ENCODE measurements at places on chromosomes 16 and 17.

- no peak for DNase-seq
Measured at GRCh38 chr16:8380311-8380710, 210.0 kb downstream of the TMEM114 start.

GRCh38 chr16:14545346-14545884 is 84.6 kb downstream of the PARN start:
- no peak for DNase-seq

DNA sequence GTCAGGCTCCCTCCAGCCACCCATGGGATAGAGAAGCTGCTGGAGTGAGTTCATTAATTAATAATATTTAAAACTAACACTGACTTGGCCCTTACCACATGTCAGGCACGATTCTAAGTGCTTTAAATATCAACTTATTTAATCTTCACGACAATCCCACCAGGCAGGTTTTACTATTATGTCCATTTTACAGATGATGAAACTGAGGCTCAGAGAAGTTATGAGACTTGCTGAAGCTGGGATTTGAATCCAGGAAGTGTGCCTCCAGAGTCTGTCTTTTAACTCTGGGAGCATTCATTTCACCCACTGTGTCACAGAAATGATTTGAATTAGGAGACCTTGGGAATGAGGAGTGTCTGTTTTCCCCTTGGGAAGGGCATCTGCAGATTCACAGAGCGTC is 8.8 kb downstream of the SPNS3 start:
- no peak for DNase-seq

DNA sequence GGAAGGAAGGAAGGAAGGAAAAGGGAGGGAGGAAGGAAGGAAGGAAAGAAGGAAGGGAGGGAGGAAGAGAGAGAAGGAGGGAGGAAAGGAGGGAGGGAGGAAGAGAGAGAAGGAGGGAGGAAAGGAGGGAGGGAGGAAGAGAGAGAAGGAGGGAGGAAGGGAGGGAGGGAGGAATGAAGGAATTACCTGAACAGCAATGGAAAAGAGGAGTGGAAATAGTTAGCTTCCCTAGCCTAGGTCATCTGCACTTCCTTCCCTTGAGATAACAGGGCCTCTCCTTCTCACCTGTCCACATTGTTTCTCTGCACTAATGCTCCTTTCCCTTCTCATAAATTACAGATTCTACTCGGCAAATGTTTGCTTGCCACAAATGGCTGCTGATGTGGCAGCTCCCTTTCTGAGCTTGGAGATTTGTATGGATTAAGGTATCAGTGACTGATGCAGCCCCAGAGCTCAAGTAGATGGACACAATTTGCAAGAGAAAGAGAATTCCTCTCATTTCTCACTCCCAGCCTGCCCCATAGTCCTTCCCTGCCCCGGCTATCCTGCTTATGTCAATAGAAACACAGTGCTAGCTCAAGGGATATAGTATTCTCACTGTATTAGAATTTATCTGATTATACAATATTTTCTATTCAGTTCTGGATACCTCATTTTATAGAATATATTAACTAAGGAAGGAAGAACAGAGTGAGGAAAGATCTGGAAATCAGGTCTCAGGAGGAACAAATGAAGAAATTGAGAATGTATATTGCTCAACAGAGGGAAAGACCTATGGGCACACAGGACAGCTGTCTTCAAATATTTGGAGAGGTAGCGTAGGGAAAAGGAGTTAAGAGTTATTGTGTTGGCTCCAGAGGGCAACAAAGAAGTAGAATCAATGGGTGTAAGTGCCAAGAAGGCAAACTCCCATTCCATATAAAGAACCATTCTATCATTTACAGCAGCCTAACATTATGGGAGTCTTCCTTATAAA is 14.6 kb downstream of the HOXB1 start:
- DNase-seq = no peak

DNA sequence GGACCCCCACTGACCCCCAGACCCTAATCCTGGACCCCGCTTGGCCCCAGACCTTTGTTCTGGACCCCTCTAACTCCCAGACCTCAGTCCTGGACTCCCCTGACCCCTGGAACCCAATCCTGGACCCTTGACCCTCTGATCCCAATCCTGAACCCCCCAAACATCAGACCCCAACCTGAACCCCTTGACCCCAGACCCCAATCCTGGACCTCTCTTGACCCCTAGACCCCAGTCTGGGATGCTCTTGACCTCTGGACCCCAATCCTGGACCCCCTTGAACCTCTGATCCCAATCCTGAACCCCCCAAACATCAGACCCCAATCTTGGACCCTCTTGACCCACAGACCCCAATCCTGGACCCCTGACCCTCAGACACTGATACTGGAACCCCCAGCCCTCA is 13.5 kb upstream of the P2RX1 start:
- no peak for DNase-seq

GRCh38 chr17:46046957-46047356 is 47.9 kb downstream of the STH start:
- no peak for DNase-seq

GRCh38 chr16:68083861-68084503 is 1.2 kb upstream of the NFATC3 start:
- no peak for DNase-seq

GRCh38 chr17:58308173-58308984 is 20.2 kb downstream of the TSPOAP1 start:
- peak; percentile 35 for DNase-seq

- no peak for DNase-seq
Measured at GRCh38 chr16:6131526-6132050, 1034.0 kb upstream of the EEF2KMT start.

DNA sequence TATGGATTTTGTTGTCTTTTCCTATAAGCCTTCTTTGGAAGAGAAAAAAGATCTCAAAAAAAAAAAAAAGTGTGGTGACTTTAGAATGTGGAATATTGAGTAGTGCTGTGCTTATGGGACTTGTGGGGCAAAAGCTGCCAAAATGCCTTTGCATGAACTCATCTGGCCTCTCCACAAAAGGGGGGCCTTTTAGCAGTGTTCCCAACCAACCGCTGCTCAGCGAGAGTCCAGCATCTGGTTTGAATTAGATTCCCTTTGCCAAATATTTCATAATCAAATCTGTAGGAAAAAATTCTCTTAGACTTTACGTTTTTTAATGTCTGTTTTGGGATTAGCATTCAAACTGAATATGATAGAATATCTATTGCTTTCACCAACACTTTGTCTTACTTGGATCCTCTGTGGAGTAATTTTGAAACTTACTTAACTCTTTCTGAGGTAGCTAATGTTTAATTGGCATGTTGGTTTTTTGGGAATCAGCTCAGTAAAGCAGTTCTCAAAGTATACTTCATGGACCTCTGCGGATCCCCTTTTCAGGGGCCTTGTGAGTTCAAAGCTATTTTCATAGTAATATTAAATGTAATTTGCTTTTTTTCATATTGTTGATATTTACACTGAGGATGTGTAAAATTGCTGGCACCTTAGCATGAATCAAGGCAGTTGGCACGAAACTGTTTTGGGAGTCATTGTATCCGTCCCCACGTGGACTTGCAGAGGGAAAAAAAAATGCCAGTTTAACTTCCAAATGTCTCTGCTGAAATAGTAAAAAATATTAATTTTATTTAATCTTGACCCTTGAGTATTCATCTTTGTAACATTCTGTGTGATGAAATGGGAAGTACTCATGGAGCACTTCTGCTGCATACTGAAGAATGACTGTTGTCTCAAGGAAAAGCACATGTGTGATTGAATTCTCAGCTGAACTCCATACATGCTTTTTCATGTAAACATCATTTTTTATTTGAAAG is 34.7 kb upstream of the VPS4A start:
- no peak for DNase-seq

DNA sequence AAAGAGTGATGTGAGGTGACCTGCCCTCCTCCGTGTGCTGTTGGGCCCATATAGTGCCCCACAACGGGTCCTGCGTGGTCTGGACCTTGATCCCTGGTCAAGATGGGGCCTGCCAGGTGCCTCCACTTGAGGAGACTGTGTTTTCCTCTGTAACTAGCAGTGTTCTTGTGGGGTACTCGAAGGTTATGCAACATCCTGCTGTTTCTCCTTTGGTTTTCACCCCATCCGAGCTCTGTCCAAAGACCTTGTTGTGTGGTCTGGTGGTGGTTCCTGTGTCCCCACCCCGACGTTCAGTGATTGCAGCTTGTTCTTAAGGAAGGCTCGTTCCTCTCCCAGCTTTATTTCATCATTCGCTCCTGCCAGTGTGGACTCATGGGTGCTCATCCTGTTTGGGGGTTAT is 38.7 kb upstream of the ZNF750 start:
- no peak for DNase-seq

- peak; percentile 42 for DNase-seq
Measured at GRCh38 chr17:44878627-44879221, 20.5 kb downstream of the EFTUD2 start.

DNA sequence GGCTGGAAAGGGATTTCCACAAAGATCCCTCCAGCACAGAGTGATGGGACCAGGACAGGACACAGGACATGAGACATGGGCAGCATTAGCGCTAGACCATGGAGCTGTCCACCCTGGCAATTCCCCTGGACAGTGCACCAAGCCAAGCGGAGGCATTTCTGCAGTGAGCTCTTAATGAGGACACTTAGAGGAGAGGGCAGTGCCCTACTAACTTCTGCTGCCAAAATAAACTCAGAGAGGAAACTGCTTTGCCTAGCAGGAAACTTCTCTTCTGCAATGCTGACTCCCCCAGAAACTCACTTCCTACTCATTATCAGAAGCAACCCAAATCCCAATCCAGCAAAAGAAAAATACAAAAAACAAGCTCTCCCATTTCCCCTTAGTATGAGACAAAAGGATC is 119.2 kb downstream of the HS3ST2 start:
- no peak for DNase-seq

GRCh38 chr17:74545843-74546230 is at the start of gene CD300C:
Gene CD300C, minus strand, starts transcription at chr17:74546115. Its CDS starts 333 bp downstream, at chr17:74545782.
- no peak for DNase-seq

GRCh38 chr17:50816271-50816670 is 19.1 kb upstream of the WFIKKN2 start:
- no peak for DNase-seq

DNA sequence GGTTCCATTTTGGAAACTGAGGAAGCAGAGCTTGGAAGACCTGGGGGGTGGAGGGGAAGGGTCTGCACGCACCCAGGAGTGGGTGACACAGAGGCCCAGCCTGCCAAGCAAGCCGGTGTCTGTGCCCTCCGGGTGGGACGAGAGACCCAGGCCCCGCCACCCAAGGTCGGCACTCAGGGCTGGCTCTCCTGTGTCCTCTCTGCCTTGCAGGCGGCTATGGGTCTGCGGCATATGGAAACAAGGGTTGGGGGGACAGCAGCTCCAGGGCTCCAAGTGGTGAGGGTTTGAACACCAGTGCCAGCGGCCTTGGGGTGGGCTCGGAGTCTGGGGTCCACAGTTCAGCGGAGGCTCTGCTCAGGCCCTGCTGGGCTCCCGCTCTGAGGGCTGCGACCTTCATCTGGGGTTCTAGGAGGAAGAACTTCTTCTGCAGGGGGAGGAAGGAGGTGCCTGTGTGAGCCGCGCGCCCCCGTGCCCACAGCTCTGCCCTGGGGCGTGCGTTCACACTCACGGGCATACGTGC is 4.6 kb upstream of the CD7 start:
- no peak for DNase-seq

- DNase-seq = no peak
Measured at GRCh38 chr16:89219365-89219764, 1.9 kb downstream of the ZNF778 start.

DNA sequence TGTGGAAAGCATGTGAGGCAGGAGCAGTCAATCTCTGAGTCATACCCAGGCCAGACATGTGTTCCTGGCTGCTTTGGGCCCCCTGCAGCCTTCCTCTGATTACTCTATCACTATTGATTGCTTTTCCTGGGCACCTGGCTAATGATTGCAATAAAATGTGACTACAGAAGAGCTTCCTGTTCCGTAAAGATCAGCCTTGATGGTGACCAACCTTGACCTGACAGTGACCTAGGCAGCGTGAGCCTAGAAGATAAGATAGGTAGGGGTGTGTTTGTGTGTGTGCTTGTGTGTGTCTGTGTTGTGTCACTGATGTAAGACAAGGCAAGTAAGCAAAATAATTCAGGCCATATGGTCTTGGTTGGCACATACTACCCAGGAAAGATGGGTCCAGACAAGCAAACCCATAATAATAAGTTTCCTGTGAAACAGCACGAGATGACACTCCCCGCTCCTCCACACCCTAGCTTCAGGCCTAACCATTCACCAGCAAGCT is 367.7 kb upstream of the CDH11 start:
- DNase-seq = no peak

- DNase-seq = no peak
Measured at GRCh38 chr17:83119987-83120864, 40.8 kb downstream of the METRNL start.

GRCh38 chr17:44820631-44821212 is 9.4 kb downstream of the GJC1 start:
- no peak for DNase-seq

DNA sequence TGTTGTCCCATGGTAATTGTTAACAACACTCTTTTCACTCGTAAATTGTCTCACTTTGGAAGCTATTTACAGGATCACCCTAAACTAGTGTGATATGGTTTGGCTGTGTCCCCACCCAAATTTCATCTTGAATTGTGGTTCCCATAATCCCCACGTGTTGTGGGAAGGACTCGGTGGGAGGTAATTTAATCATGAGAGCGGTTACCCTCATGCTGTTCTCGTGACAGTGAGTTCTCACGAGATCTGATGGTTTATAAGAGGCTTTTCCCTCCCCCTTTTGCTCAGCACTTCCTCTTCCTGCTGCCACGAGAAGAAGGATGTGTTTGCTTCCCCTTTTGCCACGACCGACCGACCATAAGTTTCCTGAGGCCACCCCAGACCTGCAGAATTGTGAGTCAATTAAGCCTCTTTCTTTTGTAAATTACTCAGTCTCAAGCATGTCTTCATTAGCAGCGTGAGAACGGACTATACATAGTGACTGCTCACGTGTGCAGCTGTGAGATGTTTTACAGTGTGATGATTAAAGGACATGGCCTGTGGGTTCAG is 34.4 kb downstream of the DNAH3 start:
- no peak for DNase-seq

- no peak for DNase-seq
Measured at GRCh38 chr16:87346517-87347060, 29.4 kb upstream of the C16orf95 start.

GRCh38 chr17:3558603-3559269 is 1.1 kb upstream of the TRPV3 start:
- DNase-seq = no peak

- DNase-seq = peak; percentile 1
Measured at GRCh38 chr16:73915935-73916334, 380.7 kb upstream of the PSMD7 start.

GRCh38 chr17:37848690-37849616 is 75.3 kb upstream of the TBC1D3K start:
- no peak for DNase-seq

- no peak for DNase-seq
Measured at GRCh38 chr17:18950944-18951905, 740 bp upstream of the SLC5A10 start.

GRCh38 chr16:2970563-2970962 is 1.4 kb downstream of the PAQR4 start:
- DNase-seq = no peak
